H1 (cell line): ENCODE measurements at places on chromosomes 11 and 22.

DNA sequence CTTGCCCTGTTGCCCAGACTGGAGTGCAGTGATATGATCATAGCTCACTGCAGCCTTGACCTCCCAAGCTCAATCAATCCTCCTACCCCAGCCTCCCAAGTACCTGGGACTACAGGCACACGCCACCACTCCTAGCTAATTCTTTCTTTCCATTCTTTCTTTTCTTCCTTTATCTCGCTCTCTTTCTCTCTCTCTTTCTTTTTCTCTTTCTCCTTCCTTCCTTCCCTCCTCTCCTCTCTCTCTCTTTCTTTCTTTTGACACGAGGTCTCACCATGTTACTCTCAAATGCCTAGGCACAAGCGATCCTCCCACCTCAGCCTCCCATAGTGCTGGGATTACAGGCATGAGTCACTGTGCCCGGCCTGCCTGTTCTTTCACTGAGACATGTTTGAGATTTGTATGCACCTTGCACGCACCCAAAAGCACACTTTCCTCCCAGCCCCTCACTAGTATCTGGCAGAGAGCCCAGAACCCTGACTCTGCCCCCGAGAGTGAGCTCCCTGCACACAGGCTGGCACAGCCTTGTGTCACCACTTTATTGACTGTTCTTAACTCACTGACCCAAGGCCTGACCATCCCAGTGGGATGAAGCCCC, 56.8 kb downstream of the CD6 start:
- no peaks in the 10 kb centered on the region for H3K36me3 ChIP-seq
- DNase-seq = no peak
- H3K27me3 ChIP-seq = peaks cover 6% of the 10 kb centered on the region
- H3K4me3 ChIP-seq = no peak overlapping the region
- H3K27ac ChIP-seq = no peak overlapping the region
- H3K4me1 ChIP-seq = peaks cover 8% of the 10 kb centered on the region; the same call in 1 of the 2 replicates

GRCh38 chr22:43540529-43540923, 128.7 kb downstream of the MPPED1 start:
- no peaks in the 10 kb centered on the region for H3K27me3 ChIP-seq
- H3K4me1 ChIP-seq = no peaks in the 10 kb centered on the region; the same call in 1 of the 2 replicates
- no peak overlapping the region for H3K4me3 ChIP-seq
- H3K27ac ChIP-seq = no peak overlapping the region

- H3K4me1 ChIP-seq = no peaks in the 10 kb centered on the region
- no peaks in the 10 kb centered on the region for H3K27me3 ChIP-seq
- DNase-seq = no peak
- H3K27ac ChIP-seq = no peak overlapping the region
- H3K4me3 ChIP-seq = no peak overlapping the region
Observed at GRCh38 chr11:122358292-122358691, 242.3 kb upstream of the BLID start.

- no peaks in the 10 kb centered on the region for H3K4me1 ChIP-seq
- no peaks in the 10 kb centered on the region for H3K36me3 ChIP-seq
- no peak overlapping the region for H3K4me3 ChIP-seq
- H3K27ac ChIP-seq = no peak overlapping the region
Observed at GRCh38 chr11:82233201-82233600, 500.5 kb downstream of the FAM181B start.

GRCh38 chr22:39351689-39352214, 2.0 kb downstream of the SYNGR1 start:
- peaks cover 21% of the 10 kb centered on the region for H3K4me1 ChIP-seq
- H3K27me3 ChIP-seq = no peaks in the 10 kb centered on the region
- H3K36me3 ChIP-seq = no peaks in the 10 kb centered on the region
- no peak for DNase-seq

GRCh38 chr11:130772266-130773227, 143.7 kb downstream of the SNX19 start:
- no peaks in the 10 kb centered on the region for H3K36me3 ChIP-seq
- H3K27me3 ChIP-seq = no peaks in the 10 kb centered on the region
- no peaks in the 10 kb centered on the region for H3K4me1 ChIP-seq
- no peak overlapping the region for H3K4me3 ChIP-seq
- H3K27ac ChIP-seq = no peak overlapping the region

DNA sequence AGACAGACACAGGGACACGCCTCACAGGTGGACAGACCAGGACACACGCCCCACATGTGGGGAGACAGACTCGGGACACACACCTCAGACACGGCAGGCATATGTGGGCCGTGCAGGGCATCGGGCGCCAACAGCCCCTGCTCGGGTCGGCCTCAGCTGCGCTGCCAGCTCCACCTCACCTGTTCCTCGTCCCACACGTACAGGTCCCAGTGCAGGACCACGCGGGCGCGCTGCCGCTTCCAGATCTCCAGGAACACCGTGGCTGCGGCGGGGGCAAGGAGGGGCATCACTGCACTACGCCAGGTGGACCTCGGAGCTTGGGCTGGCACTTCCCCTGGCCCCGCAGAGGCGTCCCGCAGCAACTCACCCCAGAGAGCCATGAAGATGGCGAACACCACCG, 12.4 kb downstream of the ANO9 start:
- no peaks in the 10 kb centered on the region for H3K36me3 ChIP-seq
- DNase-seq = no peak
- no peak overlapping the region for H3K4me3 ChIP-seq
- H3K27me3 ChIP-seq = no peaks in the 10 kb centered on the region
- no peaks in the 10 kb centered on the region for H3K4me1 ChIP-seq
- H3K27ac ChIP-seq = no peak overlapping the region

DNA sequence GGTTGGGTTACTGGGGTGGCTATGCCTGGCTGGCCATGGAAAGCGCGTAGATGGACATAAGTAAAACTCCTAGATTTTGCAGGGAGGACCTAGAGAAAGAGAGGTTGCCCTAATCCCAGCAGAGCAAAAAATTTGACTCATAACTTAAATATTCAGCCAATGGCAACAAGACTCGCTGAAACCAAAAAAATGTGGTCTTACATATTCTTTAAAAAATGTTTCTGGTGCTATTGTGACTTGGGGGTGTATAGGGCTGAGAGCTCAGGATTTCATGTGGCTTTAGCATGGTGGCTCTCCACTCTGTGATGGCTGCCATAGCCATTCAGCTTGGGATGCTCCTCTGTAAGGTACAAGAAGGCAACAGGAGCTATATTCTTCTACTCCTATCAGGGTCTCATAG, 27.2 kb upstream of the PDGFD start:
- no peak overlapping the region for H3K27ac ChIP-seq
- H3K4me1 ChIP-seq = no peaks in the 10 kb centered on the region
- DNase-seq = no peak
- no peaks in the 10 kb centered on the region for H3K36me3 ChIP-seq
- H3K4me3 ChIP-seq = no peak overlapping the region

DNA sequence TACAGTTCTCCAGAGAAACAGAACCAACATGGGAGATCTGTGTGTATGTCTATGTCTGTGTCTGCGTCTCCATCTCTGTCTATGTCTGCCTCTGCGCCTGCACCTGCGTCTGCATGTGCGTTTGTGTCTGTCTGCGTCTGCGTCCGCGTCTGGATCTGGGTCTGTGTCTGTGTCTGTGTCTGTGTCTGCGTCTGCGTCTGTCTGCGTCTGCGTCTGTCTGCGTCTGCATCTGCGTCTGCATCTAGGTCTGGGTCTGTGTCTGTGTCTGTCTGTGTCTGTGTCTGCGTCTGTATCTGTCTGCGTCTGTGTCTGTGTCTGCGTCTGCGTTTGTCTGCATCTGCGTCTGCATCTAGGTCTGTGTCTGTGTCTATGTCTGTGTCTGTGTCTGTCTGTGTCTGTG, 88.4 kb upstream of the SLC22A12 start:
- H3K27me3 ChIP-seq = peaks cover 28% of the 10 kb centered on the region
- H3K4me3 ChIP-seq = no peak overlapping the region
- no peaks in the 10 kb centered on the region for H3K36me3 ChIP-seq
- H3K27ac ChIP-seq = no peak overlapping the region

DNA sequence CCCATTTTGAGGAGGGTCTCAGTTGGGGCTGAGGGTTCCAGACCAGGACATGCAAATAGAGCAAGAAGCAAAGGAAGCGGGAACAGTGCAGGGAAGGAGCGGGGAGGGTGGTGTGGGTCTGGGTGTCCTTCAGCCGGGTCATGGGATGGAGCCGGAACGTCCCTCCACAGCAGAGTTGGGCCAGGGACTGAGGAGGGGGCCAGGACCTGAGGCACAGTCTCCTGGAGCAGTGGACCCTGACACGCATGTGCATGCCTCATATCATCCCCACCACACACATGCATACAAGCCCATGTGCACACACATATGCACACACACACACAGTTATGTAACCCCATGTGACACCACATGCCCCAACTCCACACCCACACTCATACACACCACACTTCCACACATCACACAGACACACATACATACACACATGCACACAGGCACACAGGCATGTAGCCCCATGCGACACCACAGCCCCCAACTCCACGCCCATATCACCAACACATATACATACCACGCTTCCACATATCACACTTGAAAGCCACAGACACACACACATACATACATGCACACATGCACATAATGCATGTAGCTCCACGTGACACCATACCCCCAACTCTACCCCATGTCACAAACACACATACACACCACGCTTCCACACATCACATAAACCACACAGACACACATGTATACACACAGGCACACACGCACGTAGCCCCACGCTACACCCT, 1026.6 kb downstream of the BRD1 start:
- H3K27ac ChIP-seq = no peak overlapping the region
- H3K4me3 ChIP-seq = no peak overlapping the region
- H3K36me3 ChIP-seq = no peaks in the 10 kb centered on the region
- no peak for DNase-seq
- peaks cover 4% of the 10 kb centered on the region; the same call in 1 of the 2 replicates for H3K4me1 ChIP-seq
- H3K27me3 ChIP-seq = no peaks in the 10 kb centered on the region

GRCh38 chr11:78256962-78257361, 68.2 kb downstream of the USP35 start:
- peaks cover 6% of the 10 kb centered on the region for H3K4me1 ChIP-seq
- no peak for DNase-seq
- no peak overlapping the region for H3K4me3 ChIP-seq
- no peak overlapping the region for H3K27ac ChIP-seq
- H3K27me3 ChIP-seq = no peaks in the 10 kb centered on the region
- no peaks in the 10 kb centered on the region for H3K36me3 ChIP-seq

DNA sequence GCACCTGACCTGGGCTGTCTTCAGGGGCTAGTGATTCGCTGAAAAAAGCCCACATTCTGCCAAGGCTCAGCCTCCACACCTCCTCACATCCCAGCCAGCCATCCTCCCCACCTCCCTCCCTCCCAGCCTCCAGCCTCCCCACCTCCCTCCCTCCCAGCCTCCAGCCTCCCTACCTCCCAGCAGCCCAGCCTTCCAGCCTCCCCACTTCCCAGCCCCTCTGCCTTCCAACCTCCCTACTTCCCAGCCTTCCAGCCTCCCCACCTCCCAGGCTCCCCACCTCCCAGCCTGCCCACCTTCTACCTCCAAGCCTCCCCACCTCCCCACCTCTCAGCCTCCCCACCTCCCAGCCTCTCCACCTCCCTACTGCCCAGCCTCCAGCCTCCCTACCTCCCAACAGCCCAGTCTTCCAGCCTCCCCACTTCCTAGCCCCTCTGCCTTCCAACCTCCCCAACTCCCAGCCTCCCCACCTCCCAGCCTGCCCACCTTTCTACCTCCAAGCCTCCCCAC, 33.7 kb upstream of the TH start:
- DNase-seq = peak; percentile 20
- no peaks in the 10 kb centered on the region for H3K36me3 ChIP-seq
- no peaks in the 10 kb centered on the region; the same call in 1 of the 2 replicates for H3K4me1 ChIP-seq

DNA sequence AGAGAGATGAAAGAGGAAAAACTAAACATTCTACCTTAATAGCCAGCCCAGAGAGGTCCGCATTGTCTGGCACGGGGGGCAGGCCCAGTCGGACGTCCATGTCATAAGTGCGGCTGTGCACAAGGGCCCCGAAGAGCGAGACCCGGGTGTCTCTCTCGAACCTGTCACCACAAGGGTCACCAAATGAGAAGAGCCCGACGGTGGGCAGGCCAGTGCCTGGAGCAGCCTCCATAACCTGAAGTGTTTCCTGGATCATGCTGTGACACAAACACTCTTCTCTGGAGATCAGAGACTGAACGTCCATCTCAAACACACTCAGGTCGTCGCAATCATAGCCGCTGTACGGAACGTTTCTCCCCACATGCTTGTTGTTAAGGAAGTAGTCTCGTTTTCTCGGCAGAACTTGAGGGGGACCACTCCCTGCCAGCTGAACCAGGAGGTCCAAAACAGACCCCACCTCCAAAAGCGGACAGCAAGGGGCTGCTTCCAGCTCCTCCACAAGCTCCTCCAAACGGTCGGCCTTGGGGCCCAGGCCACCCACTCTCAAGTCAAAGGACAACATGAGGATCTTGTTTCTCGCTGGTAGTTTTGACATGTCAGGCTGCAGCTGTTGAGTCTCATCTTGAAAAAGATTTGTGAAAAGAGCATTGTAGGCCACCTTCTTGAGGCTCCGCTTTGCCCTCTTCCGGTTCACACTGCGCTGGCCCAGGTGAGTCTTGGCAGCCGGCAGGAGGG, 971 bp downstream of the TUBGCP6 start:
- peak overlapping the region; percentile 96 for H3K4me3 ChIP-seq
- H3K27me3 ChIP-seq = no peaks in the 10 kb centered on the region
- H3K27ac ChIP-seq = no peak overlapping the region
- peaks cover 19% of the 10 kb centered on the region for H3K4me1 ChIP-seq

GRCh38 chr11:43758927-43759326, 78.4 kb downstream of the HSD17B12 start:
- H3K36me3 ChIP-seq = peaks cover 2% of the 10 kb centered on the region
- no peak for DNase-seq
- H3K4me3 ChIP-seq = no peak overlapping the region
- no peaks in the 10 kb centered on the region for H3K27me3 ChIP-seq

DNA sequence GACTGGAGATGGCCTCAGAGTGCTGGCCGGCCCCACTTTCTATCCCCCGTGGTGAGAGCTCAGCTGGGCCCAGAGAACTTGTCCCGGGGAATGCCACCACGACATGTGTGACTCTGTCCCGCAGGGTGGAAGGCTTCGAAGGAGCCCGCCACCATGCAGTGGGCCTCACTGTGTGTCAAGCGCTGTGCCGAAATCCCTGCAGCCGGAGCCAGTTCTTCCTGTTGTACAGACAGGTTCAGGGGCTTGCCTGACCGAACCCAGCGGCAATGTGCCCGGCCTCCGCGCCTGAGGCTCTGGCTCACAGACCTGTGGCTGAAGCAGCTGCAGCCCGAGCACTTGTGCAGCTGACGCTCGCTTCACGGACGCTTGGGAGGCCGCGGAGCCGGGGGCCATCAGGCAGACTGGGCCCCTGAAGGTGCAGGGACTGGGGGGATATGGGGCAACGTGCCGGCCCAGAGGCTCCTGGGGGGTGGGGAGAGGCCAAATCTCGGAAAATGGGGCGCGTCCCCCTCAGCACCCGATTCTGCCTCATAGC, 650 bp downstream of the PPM1F start:
- peak overlapping the region; percentile 93 for H3K4me3 ChIP-seq
- H3K4me1 ChIP-seq = peaks cover 7% of the 10 kb centered on the region
- H3K27me3 ChIP-seq = peaks cover 11% of the 10 kb centered on the region
- no peak overlapping the region for H3K27ac ChIP-seq
- DNase-seq = peak; percentile 74
